ENCODE measurements at places on chromosomes 1 and 21.

DNA sequence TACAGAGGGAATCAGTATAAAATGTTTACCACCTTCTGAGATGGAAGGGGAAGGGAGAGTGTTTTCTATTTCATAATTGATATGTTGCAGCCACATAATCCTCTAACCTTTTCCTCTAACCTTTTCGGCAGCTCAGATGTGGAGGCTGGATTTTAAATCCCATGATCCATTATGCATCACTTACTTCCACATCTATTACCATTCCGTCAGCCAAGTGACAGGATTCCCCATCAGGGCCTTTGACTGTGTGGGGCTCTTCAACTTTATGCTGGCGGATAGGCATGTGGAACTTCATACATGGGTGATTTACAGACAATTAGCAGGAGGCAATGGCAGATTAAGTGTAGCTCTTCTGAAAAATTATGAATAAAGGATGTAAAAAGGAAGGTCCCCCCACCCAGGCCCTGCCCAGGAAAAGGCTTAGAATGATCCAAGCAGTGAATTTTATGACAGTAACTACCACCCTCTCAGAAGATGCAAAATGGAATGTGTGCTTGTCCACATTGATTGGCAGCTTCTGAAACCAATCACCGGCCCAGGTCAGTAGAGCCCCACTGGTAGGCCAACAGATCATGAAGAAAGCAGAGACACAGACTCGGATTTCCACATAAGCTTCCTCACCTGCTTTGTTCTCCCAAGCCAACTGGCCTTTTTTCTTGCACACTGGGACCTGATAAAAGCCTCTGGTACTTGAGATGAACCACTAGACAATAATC lies 147.0 kb downstream of the ST6GALNAC5 start:
- no peak for DNase-seq

DNA sequence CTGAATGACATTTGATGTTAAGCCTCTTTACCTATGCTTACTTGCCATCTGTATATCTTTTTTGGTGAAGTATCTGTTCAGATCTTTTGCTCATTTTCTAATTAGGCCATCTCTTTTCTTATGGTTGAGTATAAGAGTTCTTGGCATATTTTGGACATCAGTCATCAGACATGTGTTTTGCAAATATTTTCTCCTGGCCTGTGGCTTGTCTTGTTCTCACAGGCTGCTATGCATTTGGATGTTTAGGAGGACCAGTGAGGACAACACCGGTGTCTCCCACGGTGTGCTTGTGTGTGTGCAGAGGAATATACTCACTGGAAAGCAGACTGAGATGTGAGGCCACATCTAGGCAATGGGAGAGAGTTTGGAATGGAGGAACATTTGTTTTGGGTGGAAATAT lies 87.1 kb upstream of the LYST start:
- no peak for DNase-seq

DNA sequence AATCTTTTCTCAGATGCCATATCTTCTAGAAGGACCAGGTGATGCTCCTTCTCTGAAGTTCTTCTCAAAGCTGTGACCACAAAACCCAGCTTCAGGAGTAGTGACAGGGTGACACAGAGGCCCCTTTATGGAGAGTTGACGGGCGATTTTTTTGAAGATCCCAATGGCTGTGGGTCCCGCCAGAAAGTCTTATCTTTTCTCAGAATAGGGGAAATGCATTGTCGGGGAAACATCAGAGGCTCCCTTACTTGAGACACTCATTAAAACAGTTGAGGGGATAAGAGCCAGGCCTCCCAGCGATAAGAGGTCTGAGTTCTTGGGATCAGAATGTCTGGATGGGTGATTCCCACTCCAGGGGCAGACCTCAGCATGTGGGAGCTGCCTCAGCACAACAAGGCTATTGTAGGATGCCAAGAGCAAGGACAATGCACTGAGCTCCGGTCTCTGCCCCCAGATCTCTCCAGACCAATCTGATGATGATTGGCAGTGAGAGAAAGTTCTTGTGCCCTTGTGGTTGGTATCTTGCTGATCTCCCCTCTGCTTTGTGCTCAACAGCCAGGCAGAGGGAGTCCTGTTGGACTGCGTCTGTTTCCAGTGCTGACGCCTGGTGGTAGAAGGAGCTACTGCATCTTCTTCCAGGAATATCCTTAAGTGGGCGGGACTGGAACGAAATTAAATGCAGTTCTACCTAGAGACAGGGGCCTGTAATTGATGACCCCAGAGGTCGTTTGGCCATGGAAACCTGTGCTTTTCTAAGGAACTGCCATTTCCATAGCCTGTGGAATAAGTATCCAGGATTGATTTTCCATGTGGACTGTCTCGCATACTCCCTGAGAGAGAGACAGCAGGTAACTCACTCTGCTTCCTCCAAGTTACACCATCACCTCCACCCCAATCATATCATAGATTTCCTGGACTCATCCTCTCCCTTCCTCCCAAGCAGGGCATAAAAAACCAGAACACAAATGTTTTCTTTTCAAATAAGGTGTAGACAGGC lies 6.8 kb upstream of the ACKR1 start:
- DNase-seq, result peak; percentile 50

DNA sequence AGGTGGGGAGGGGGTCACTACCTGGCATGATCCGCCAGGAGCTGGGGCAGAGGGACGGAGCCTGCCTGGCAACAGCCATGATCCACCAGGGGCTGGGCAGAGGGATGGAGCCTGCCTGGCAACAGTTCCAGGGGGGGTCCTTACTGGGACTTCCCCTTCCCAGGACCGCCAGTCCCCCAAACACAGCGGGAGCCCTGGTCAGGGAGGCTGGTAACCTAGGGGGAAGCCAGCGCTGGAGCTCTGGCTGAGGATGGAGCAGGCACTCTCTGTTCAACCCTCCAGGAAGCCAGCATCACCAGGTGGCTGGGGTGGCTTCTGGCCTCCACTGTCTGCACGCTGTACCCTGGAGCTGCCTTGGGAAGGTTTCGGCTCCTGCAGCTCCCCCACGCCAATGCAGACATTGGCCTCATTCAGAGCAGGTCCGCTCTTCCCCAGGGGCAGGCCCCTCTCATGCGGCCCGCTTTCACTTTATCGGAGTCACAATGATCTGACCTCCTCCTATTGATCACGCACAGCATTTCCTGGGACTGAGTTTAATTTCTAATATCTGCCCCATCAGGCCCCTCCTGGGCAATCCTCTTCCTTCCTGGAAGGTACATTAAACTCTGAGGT lies 68.4 kb upstream of the ABCG1 start:
- no peak for DNase-seq

- peak; percentile 74 for DNase-seq
Observed at GRCh38 chr21:34983680-34984086, 65.4 kb downstream of the RUNX1 start.

- no peak for DNase-seq
Observed at GRCh38 chr1:177863796-177864195, 106.1 kb downstream of the SEC16B start.

DNA sequence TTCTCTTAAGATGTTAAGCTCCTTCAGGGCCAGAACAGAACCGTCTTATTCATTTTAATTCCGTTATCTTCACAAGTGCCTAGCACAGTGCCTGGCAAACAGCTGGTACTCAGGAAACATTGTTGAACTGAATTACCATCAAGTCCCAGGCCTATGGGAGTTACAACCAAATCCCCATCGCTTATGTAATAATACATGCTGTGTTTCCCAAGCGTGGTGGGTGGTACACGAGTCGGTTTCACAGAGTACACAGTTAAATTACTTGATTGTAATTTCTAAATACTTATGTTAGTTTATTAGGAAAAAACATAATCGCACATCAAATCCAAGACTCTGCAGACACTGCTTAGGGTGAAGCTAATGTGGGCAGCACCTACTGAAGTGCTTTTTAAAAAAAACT lies 1.0 kb downstream of the ANGEL2 start:
- no peak for DNase-seq

DNA sequence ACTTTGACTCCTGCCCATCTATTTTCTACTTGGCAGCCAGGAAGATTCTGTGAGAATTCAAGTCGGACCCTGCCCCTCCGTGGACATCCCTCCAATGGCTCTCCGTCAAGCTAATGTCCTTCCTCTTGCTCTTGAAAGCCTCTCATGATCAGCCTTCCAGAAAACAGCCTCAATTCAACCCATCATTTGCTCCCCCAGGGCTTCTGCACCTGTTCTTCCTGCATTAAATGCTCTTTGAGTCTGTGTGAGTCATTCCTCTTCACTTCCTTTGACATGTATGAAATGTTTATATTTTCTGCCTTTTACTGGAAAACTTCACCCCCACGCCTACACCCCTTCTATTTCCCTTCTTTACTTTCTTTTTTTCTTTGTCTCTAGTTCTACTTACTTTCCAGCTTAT lies 734.1 kb upstream of the ZP4 start:
- no peak for DNase-seq

DNA sequence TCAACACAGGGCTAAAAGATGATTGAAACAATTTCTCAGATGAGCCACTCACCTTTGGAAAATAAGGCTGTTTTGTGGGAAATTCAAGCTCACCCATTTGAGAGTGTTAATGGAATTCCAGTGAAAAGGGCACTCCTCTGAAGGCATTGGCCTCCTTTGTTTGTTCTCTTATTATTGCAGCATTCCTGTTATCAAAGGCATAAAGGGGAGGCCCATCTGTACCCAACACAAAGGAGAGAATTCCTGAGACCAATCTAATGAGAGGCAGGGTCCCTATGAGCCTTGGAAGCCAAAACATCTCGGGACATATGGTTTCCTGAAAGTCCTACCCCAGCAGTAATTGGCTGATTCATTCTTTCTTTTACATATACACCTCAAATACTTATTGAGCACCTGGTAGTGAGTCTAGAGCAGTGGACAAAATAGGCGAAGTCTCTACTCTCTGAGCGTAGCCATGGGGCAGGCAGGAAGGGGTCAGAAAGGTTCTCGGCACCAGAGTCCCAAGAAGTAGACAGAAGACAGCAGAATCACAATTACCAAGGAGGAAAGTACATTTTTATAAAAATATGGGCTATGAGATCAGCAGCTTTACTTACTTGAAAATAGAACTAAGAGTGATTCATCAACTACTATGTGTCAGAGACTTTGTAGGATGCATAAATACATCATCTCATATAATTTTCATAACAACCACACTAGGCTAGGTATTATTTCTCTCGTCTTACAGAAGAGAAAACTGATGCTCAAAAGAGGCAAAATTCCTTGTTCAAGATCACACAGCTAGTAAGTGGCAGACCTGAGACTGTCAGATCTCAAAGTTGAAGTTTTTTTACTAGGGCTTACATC lies 218.7 kb downstream of the DAB1 start:
- no peak for DNase-seq

GRCh38 chr1:9500756-9501754 lies 38.2 kb upstream of the SLC25A33 start:
- no peak for DNase-seq

- DNase-seq, result no peak
Observed at GRCh38 chr1:245690946-245691541, 536.3 kb downstream of the KIF26B start.

- DNase-seq, result no peak
Observed at GRCh38 chr1:186843226-186843625, 14.5 kb downstream of the PLA2G4A start.

GRCh38 chr1:231768416-231768815 lies 141.8 kb downstream of the DISC1 start:
- DNase-seq, result no peak

GRCh38 chr1:19257178-19257914 lies 5.7 kb downstream of the MRTO4 start:
- no peak for DNase-seq

DNA sequence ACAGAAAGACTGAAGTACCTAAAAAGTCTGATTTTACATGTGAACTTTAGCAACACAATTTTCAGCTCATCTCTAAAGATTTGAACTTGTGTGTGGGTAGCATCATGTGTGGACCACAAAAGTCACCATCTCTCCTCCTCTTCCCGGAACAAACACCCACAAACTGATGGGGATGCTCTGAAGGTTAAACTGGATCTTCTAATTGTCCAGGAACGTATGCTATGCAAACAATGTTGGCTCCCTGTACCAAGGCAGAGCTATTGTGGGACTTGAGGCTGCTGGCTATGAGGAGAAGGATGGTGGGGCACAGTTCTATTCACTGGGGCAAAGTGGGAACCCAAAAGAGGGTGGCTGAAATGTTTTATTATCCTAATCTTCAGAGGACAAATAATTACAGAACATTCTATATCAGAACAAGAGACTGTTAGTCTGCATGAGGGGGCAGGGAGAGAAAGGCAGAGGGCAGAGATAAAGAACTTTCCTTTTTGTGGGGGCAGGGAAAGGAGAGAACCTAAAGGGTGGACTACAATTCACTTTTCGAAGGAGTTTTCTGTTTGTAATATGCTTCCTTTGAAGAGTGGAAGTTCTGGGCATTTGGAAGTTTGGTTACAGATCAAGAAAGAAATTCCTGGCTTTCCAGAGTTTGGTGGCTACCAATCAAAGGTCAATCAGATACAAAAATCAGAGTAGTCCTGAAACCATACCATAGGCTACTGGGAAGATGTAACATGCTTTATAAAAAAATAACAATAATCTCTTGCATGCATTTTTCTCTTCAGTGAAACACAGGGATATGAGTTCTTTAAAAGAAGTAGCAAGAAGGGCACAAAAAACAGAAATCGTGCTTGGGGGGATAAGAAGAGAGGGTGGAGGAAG lies 62.9 kb downstream of the GADD45A start:
- DNase-seq, result no peak

GRCh38 chr21:42218836-42219605 lies at the start of gene ABCG1:
TSS of gene ABCG1 (plus strand) at chr21:42219140. CDS start at chr21:42219263, 123 bp downstream.
- DNase-seq, result peak; percentile 57

DNA sequence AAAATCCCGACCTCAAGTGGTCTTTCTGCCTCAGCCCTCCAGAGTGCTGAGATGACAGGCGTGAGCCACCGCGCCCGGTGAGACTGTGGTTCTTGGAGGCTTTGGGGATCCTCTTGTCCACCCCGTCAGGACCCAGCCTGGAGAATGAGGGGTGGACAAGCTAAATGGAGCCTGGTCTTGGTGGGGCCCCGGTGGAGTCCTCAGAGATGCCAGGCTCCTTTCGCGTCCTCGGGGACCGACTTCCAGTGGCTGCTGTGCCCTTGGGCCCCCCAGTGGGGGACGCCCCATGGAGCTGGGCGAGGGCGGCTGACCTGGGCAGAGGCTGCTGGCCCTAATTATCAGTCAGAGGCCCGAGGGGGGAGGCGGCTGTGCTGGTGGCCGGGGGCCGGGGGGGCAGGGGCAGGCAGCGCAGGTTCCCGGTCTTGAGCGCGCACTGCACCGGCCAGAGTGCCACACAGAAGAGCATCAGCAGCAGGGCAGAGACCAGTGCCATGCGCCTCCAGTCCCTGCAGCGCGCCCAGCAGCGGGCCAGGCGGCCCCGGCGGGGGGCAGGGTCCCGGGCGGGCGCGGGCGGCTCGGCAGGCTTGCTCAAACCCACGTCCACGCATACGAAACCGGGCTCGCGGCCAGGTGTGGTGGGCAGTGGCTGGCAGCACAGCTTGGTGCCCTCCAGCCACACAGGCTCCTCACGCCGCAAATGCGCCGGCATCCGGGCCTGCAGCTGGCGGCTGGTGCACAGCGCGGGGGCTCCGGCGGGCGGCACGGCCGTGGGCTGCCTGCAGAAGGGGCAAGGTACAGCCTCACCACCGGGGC lies 2.4 kb downstream of the RNF223 start:
- no peak for DNase-seq

Measured in activated CD4-positive, alpha-beta memory T cell treated with anti-CD3 and anti-CD28 coated beads, Interleukin-2, amount 10 ng/mL, durations not matched to agents 7 days and 5 days (primary cell).